Naive thymus-derived CD8-positive, alpha-beta T cell (primary cell): ENCODE measurements at places on chromosomes 7 and 10. TPM values are rescaled to one million over a fixed set of nuclear protein-coding genes. Genes with fewer than 3 reads are reported as not detected.
A peak's percentile ranks its signal among the peaks of the same experiment; 100 is the strongest.

GRCh38 chr10:10819206-10819856, 198.3 kb upstream of the CELF2 start:
- no peak for DNase-seq

Gene TAS2R41
- polyA plus RNA-seq, result not detected

Gene PLOD3
- polyA plus RNA-seq, result 8.4 TPM

Gene ZCCHC24
- 0.24 TPM for polyA plus RNA-seq

DNA sequence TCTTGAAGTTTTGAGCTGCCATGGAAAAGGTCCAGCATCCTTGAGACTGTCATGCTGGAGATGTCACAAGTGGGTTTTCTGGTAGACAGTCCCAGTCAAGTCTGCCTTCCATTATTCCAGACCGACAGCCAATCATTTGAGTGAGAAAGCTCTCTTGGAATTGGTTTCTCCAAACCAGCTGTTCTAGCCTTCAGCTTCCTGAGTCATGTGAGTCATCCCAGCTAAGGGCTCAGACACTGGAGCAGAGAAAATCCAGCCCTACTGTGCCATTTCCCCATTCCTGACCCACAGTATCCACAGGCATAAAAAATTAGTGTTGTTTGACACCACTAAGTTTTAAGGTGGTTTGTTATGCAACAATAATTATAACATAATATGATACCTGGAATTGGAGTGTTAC, 219.0 kb downstream of the ADRA2A start:
- no peak for DNase-seq

- DNase-seq, result no peak
Measured at GRCh38 chr10:132904181-132904813, 38.1 kb downstream of the CFAP46 start.

Gene GRID1
- not detected for polyA plus RNA-seq

DNA sequence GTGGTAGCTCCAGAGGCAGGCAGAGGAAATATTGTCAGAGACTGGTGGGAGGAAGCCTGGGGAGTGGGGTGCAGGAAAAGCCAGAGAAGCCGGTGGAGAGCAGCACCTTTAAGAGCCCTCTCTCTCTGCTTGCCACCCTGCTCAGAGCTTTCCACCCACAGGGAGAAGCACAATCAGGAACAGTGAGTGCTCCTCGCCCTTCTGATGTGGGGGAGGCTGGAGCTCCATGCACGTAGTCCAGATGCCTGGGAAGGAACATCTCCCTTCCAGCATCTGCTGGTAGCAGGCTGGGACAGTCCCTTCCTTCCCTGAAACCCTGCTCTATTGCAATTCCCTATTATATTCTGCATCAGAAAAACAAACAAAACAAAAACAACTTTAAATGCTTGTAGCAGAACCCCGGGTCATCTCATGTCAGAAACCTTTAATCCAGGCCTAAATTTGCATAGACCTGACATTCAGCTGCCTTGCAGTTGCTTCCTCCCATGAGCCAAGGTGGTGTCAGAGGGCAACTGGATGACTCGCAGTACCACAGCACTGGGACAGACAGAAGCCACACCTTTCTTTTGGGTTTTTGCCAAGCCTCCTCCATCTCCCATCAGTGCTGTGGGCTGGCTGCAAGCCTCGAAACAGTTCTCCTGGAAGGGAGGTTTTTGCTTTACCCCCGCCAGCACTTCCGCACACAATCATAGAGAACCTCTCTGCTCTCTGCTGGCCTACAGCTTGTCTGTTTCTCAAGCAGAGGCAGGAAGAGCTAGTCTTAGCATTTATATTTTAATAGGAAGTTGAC, 13.1 kb downstream of the AVPI1 start:
- no peak for DNase-seq

DNA sequence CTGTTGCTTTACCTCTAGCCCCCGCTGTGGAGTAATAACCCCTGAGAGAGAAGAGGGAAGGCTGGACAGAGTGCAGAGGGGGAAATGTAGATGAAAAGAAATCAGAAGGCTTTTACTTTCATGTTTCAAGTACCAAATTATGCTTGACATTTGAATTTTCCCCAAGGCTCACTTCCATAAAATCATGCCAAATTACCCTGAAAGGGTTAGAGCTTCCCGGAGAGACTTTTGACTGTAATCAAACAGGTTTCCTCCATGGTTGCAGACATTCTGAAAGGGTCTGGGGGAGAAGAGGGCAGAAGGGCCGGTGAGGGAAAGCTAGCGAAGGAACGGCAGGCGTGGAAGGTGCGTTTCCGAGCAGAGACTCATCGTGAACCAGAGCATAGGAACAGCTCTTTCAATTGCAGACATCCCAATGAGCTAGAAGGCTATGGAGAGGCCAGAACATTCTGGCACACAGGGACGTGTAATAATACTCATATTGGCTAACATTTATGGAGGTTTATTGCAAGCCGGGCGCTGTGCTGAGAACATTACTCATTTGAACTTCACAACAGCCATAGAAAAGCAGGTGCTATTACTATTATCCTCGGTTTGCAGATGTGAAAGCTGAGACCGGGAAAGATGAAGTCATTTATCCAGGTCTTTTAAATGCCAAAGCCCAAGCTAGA, 620.8 kb upstream of the AUTS2 start:
- no peak for DNase-seq

GRCh38 chr10:91349381-91349780, 60.8 kb upstream of the HECTD2 start:
- no peak for DNase-seq

Gene C10orf95
- polyA plus RNA-seq, result 0.68 TPM

Gene SMKR1
- polyA plus RNA-seq, result 5.2 TPM

DNA sequence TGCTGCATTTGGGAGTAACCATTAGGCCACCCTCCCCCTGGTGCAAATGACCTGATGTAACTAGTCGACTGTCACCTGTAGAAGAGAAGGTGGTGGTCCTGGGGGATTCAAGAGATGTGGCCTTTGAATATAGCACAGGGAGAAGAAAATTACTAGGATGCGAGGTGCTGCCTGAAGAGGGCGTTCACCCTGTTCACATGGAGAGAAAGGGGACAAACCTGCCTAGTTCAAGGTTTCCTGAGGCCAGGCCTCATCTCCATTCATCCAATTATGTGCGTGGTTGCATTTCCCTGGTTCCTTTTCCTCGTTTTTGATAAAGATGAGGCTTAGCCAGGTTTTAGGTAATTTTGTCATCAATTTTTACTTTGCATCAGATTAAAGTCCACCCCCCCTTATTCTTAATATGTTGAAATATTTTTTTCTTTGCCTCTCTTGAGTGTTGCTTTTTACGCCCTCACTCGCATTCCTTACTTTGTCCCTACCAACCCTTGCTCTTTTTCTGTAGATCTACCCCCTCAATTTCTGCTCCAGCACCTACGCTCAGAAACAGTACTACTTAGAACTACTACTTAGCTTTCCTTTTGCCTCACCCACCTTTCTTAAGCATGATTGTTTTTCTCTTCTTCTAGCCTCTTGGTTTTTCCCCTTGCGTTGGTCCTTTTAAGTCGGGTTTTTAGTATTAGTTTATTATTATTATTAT, 13.7 kb downstream of the CLCN1 start:
- no peak for DNase-seq

Gene ST8SIA6
- polyA plus RNA-seq, result not detected

Gene CCDC172
- not detected for polyA plus RNA-seq

Gene PTER
- 15.0 TPM for polyA plus RNA-seq

Gene FAM25A
- polyA plus RNA-seq, result not detected

DNA sequence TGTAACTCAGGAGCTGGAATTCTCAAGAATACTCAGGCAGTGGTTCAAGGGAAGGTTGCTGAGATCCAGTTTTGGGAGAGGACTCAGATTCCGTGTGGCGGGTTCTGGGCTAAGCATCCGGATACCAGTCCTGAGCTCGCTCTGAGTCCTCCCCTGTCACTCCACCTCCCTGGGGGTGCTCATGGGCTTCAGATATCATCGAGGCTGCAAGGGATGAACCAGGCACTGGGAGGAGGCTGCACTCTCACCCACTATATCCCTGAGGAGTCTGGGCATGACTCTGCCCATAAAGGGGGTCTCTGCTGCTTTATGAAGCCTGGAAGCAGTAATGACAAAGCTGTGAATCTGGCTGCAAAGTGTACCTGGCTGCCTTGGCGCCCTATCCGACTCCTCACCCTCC, 188.5 kb downstream of the TNS3 start:
- DNase-seq, result no peak

- no peak for DNase-seq
Measured at GRCh38 chr10:76558996-76559891, 1078.4 kb downstream of the KCNMA1 start.

GRCh38 chr7:117896339-117896738, 23.1 kb upstream of the CTTNBP2 start:
- no peak for DNase-seq

- DNase-seq, result no peak
Measured at GRCh38 chr7:151131592-151132293, 35.8 kb downstream of the GBX1 start.

- no peak for DNase-seq
Measured at GRCh38 chr10:91759581-91759986, 38.6 kb upstream of the TNKS2 start.

GRCh38 chr7:143417734-143418383, 9.2 kb upstream of the EPHA1 start:
- DNase-seq, result no peak

- DNase-seq, result no peak
Measured at GRCh38 chr7:25839084-25839769, 312.8 kb upstream of the NFE2L3 start.

GRCh38 chr10:36779238-36779846, 346.1 kb upstream of the ANKRD30A start:
- DNase-seq, result no peak

GRCh38 chr10:13184730-13185514, 23.6 kb downstream of the MCM10 start:
- no peak for DNase-seq

DNA sequence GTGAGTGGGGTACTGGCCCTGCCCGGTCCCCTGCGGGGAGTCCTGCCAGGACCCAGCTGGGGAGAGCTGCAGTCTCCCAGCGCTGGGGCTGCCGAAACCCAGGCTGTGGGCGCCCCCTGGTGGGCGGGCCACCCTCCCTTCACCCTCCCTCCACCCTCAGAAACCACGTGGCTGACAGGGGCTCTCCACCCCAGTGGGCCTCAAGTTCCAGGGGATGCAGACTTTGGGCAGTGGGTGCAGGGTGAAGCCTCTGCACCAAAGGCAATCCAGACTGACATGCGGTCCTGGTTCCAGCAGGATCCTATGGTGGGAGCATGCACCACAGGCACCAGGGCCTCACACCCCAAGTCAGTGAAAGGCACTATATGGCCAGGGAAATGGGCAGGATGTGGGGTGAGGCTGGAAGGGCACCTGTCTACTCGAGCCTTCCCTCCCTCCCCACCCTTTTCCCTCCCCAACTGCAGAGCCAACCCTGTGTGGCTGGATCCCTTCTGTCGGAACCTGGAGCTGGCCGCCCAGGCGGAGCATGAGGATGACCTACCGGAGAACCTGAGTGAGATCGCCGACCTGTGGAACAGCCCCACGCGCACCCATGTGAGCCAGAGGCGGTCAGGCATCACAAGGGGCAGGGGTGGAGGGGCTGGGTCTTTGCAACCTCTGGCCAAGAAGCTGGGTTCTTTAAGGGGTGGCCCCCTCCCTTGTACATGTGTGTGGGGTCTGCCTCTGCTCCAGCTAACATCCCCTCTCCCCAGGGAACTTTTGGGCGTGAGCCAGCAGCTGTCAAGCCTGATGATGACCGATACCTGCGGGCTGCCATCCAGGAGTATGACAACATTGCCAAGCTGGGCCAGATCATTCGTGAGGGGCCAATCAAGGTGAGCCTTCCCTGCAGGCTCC, 38.8 kb downstream of the PSAP start:
- DNase-seq, result peak; percentile 78

DNA sequence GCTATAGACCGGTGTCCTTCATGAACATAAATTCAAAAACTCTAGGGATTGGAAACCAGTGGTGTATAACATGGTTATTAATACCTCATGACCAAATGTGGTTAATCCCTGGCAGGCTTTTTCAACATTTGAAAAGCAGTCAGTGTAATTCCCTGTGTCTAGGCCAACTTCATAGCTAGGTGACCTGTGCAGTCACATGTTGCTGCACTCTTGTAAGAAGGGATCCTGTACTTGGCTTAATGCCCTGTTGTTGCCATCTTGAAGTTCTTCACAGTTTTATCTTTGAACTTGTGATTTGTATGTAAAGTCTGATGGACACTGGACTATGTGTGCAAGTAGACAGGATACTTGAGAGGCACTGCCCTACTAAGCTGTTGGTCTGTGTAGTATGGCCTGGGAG, 39.7 kb downstream of the ZNF33A start:
- no peak for DNase-seq

GRCh38 chr7:120028636-120029035, 244.3 kb upstream of the KCND2 start:
- no peak for DNase-seq

DNA sequence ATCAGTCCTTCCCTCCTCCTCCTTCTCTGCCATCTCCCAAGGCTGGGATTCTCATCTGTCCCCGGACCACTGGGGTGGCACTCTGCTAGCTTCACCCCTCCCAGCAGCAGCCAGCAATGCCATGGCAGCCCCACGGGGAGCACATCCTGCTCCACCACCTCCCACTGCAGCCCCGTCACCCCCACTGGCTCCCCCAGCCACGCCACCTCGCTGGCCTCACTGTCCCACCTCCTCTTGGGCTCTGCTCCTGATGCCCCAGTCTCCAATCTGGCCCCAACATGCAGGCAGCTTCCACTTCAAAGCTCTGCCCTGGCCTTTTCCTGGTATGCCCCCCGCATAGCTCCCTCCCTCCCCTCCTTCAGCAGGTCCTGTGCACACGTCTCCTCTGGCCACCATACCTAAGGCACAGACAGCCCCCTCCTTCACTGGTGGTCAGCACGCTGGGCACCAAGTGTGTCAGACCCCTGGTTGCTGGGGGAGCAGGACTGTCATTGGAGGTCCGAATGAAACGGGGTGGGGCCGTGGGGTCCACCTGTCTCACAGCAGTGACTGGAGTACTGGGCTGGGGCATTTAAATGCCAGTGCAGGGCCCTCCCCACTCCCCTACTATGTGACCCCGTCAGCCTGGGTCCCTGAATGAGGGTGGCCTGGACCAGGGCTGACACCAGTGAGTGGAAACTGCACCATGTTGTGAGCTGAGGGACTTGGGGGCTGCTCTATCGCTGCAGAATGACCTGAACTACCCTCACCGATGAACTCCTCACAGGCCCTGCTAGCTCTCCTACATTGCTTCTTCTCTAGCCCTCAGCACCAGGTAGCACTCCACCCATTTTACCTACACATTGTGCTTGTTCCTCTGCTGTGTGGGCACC, 38.7 kb downstream of the RASGEF1A start:
- DNase-seq, result no peak

Gene SPDYE2
- 0.22 TPM for polyA plus RNA-seq

- peak; percentile 43 for DNase-seq
Measured at GRCh38 chr10:110843031-110843430, 28.7 kb upstream of the PDCD4 start.
